Right lung (tissue), 10 donors: ENCODE measurements at places on chromosomes 3 and 15. TPM values are rescaled to one million over a fixed set of nuclear protein-coding genes. Genes with fewer than 3 reads are reported as not detected.

- DNase-seq = no peak
Observed at GRCh38 chr3:143207338-143207961, 87.9 kb downstream of the CHST2 start.

DNA sequence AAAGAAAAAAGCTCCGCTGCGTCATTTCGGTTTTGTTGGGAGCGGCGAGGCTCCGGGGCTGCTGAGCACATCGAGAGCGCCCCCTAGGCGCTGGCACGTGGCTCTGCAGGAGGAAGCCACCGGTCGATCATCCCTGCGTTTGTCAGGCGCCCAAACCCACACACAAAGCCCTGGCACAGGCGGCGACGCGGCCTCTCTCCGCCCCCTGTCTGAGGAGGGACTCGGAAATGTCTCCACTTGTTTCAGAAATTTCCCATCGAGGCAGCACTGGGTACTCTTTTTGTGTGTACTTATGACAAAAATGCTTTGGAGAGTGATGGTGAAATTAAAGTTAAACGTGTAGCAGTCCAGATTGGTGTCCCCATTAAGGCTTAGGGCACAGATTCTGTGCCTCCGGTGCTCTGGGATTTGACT is 407.3 kb upstream of the ONECUT1 start:
- DNase-seq = peak; percentile 35

Gene GOLGA6A
- 0.08 TPM for polyA plus RNA-seq

Gene SATB1
- polyA plus RNA-seq = 40.0 TPM

GRCh38 chr15:68528626-68529290 is 50.0 kb upstream of the CORO2B start:
- no peak for DNase-seq

DNA sequence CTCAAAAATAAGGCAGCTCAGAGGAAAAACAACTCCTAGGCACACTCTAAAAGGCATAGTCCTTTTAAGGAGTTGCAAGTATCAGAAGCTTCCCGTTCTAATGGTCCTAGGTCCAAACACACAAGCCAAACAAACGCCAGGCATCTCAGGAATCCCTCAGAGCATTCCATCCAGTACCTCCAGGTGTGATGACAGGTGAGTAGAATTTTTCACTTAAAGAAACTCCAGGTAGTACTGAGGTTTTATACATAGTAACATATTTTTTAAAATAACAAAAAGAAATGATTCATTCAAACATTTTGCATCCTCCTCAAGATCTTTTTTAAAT is 1092.3 kb downstream of the TUSC7 start:
- DNase-seq = no peak

Gene ATRIP
- polyA plus RNA-seq = 10.7 TPM

- DNase-seq = peak; percentile 8
Observed at GRCh38 chr3:81242871-81243270, 518.6 kb downstream of the GBE1 start.

Gene ZKSCAN7
- 18.9 TPM for polyA plus RNA-seq

GRCh38 chr15:73930790-73931281 is 4.6 kb downstream of the LOXL1 start:
- DNase-seq = no peak

DNA sequence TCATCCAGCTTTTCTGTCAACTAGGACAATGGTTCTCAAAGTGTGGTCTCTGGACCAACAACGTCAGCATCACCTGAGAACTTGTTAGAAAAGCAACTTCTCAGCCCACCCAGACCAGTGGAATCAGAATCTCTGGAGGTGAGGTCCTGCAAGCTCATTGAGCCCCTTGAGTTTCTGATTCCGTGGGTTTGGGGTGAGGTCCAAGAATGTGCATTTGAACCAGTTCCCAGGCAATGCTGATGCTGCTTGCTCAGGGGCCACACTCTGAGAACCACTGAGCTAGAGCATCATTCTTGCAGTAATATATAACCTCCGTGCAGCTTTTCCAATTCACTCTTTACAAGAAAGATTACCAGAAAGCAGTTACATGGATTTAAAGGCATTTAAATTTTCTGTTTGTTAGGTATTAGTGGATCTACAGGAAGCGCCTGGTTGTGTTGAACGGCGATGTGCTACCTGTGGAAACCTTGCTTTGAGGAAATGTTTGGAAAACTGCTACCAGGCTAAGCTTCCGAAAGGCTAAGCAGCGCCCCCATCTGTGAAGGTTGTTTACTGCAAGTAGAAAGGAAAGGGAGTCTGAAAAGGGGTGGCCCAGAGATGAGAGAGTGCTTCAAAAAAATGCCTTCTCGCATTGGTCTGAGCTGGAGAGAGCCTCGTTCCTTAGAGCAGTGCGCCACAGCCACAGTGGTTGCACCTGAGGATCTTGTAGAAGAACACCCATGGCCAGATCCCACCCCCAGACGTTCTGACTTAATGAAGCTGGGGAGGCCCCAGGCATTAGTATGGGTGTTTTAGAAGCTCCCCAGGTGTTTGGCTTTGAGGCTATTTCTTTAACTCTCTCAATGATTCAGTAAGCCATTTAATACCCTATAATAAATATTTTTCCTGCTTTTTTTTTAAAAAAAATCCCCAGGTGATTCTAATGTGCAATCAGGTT is 50.0 kb downstream of the RLBP1 start:
- DNase-seq = no peak

DNA sequence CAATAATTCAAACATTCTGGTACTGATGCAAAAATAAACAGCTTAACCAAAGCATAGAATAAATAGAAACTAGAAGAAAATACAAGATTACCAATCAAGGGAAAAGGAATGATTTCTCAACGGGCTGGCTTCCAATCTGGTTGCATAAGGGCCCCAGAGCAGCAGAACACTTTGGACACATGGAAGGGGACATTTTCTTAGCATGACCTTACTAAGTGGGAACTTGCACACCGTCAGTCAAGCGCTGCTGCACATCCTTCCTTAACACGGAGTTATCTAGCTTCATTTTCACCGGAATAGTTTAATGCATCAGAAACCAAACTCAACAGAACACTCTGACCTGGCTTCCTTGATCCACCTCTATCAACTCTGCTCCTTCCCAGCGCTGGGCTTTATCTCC is 388.5 kb downstream of the VPS13C start:
- DNase-seq = no peak

Gene SERPINI2
- polyA plus RNA-seq = 2.2 TPM

DNA sequence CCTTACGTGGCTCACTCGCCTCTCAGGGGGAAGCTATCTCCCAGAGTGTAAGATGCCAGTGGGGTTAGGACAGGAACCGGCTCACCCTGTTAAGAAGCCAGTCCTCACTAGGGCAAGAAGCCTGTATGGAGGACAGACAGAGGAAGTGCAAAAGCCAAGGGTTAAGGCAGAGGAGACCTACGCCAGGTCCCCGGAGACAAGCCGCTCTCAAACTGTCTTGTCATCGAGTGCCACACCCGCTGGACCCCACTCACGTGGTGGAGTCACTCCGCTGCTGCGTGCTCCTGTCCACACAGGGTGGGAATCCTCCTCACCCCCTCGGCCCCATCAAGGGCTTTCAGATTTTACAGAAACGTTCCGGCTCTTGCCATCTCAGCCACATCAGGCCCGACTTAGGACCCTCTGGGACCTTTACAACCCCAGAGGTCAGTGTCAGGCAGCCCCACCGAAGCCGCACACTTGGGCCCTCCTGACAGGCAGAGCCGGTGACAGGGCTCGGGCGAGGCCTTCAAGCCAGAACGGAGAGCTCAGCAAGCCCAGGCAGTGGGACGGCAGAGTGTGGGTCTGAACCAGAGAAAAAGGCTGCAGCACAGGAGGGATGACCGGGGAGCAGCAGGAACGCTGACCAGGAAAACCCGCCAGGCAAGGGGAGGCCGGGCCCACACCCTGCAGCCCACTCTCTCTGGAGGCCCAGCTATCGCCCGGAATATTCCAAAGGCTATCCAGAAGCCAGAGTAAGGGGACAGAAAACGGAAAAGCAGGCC is 61.7 kb downstream of the XXYLT1 start:
- DNase-seq = no peak

- DNase-seq = no peak
Observed at GRCh38 chr15:85543741-85544155, 163.3 kb downstream of the AKAP13 start.

- DNase-seq = no peak
Observed at GRCh38 chr3:58009026-58009748, 965 bp downstream of the FLNB start.

Gene AHSG
- not detected for polyA plus RNA-seq

DNA sequence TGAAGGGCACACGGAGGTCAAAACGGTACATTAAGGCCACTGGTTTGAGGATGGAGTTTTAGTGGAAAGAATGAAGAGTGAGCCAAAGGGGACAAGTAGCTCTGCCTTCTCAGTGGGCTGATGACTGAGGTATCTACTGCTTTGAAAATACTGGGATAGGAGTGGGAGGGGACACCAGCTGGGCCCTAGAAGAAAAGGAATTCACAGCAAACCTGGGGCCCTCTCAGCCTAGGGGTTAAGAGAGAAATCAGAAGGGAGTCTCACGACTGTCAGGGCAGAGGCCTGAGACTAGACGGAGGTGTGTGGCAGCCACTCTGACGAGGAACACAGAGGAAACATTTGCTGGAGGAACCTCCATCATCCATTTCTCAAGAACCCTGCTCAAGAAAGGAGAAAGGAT is 75.1 kb downstream of the TNIK start:
- DNase-seq = no peak

DNA sequence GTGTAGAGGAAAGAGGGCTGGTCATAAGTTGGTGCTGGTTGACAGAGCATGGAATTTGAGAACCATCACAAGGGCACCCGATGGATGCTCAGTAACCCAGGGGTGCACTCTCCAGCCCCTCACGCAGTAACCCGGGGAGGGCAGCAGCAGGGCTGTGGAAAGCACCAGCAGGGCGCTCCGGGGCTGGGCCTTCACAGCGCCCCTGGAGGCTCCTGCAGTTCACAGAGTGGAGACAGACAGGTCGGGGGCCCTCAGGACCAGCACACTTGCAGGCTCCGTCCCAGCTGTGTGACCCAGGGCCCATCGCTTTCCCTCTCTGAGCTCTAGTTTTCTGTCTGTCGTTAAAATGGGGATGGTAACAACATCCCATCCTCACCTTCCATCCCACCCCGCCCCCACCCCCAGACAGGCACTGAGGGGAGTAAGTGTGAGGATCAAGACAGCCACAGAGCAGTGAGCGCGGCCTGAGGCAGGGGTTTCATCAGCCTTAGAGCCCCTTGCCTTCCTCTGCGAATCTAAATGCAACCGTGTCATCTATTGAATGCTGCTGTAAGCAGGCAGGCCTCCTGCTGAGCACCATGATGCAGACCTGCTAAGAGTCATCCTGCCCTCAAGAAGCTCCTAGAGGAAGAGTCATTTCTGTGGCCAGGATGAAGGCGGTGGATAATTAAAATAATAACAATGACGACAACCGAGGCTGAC is 90.2 kb upstream of the LINGO1 start:
- no peak for DNase-seq
